ENCODE measurements at places on chromosomes 5 and 9. TPM values are rescaled to one million over a fixed set of nuclear protein-coding genes. Genes with fewer than 3 reads are reported as not detected.

GRCh38 chr5:10701567-10702039 lies 59.4 kb downstream of the DAP start:
- DNase-seq = no peak

GRCh38 chr5:43017428-43017815 lies 22.7 kb downstream of the ANXA2R start:
- DNase-seq = peak; percentile 52

DNA sequence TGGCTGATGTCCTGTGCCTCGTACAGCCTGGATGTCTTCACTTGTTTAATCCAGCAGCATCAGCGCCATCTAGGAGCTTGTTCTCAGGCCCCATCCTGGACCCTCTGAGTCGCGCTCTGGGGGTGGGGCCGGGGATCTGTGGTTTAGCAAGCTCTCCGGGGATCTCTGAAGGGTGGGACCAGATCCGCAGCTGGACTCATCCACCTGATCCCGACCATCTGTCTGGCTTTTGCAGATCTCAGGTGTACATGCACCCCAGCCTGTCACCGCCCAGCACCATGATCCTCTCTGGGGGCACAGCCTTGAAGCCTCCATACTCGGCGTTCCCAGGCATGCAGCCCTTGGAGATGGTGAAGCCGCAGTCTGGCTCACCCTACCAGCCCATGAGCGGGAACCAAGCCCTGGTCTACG lies 15.1 kb upstream of the POMT1 start:
- DNase-seq = no peak

DNA sequence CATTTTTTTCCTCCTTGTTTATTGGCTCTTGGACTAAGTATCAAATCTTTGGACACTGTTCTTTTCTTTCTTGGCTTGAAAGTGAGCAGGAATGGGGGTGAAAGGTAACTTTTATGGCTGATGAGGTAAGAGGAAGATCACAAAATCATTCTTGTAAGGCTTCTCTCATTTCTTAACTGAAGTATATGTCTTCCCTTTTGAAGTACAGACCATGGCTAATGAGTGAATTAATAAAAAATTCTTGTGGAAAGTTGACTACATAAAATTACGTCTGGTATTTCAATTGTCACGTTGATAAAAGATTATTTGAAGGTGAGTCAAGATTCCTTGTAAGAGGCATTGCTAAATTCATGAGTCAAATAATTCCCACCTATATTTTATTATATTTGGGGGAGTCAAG lies 25.1 kb downstream of the VCAN start:
- no peak for DNase-seq

- no peak for DNase-seq
Measured at GRCh38 chr5:34498572-34498971, 157.6 kb upstream of the RAI14 start.

DNA sequence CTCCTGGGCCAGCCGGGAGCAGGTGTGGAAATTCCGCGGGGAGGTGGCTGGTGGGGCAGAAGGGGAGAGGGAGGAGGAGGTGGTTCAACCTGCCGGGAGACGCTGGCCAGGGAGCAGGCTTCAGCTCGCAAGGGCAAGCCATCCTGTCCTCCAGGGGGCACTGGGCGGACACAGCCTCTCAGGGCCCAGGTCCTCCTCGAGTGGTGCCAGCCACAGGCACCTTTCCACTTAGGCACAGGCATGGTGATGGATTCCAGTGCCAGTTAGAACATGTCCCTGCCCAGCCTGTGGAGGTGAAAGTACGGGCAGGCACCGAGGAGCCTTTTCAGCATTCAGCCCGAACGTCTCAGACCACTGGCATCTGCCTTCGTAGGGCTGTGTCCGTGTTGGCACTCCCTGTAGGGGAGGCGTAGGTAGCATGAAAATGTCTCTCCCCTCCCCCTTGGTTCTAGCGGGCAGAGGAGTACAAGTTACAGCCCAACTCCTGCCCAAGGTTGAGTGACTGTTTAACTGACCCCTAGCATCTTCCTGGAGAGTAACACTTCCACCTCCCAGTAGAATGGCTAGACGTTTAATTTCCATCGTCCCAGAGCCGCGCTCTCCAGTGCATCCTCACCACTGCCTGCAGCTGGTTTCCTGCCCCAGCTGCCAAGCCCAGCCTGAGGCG lies 48.9 kb downstream of the DAB2IP start:
- DNase-seq = peak; percentile 78

GRCh38 chr5:91224456-91224855 lies 158.7 kb downstream of the ARRDC3 start:
- DNase-seq = no peak

DNA sequence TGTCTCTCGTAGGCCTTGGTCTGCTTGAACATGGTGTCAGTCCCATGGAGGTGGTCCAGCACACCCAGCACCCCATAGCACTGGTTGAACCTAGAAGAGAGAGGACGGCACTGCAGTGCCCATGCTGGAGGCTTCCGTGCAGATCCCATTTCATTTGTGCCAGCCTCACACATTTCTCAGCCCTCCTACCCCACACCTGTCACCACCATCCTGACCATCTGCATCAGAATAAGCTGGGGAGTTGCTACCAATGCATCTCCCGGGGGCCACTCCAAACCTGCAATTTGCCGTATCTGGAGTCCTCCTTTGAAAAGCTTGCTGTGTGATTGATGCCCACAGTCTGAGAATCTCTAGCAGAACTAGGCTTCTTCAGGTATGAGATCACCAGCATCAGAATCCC lies 30.0 kb downstream of the FAXDC2 start:
- DNase-seq = no peak

DNA sequence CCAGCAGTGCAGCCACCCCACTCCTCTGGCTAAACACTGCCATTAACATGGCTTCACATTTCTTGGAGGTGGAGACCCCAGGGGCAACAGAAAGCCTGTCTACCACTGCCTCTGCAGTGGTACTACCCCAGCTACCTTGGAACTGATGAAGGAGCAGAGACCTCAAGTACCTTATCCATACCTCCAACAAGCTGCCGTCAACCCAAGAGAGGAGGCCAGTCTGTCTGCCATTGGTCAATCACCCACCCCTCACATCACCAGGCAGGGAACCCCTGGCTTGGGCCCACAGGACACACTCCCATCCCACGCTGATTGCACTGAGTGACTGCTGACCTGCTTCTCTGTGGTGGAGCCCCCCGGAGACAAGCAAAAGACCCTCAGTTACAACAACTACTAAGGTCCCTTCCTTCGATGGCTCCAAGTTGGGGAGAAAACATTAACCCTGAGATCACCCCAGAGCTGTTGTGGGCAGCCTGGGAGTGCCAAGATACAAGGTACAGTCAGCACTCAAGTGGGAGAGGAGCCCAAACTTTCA lies 5.6 kb downstream of the IFNA14 start:
- DNase-seq = no peak

DNA sequence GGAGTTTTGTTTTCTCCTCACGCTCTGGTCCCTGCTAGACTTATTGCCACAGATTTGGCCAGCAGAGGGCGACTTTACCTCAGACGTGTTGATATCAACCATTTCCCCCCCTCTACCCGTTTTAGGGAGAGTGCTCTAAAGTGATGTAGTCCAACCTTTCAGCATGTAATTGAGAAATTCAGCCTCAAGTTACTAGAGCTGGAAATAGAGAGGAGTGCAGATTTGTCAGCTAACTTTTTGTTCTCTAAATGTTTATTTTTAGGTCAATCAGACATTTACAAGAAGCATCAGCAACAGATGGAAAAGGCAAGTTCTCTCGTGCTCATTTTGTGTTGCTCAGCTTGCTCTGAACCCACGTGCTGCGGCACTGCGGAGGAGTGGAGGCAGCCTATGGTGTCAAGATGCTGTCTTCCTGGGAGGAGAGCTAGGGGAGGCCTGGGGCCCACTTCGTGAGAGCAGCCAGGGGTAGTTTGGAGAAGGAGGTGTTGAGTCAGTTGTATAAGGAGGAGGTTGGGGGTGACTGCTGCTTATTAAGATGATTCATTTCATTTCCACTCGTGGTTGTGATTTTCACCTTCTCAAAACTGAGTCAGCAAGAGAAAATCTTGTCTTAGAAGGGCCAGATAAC lies 53.6 kb downstream of the GPR107 start:
- DNase-seq = peak; percentile 95

Gene HTR1A
- total RNA-seq = not detected

Gene MEGF10
- 0.92 TPM for total RNA-seq

Gene CAVIN4
- total RNA-seq = 0.18 TPM

Gene LURAP1L
- total RNA-seq = 26.6 TPM

Gene FAT2
- not detected for total RNA-seq
